AML-193 (cell line): ENCODE measurements at places on chromosomes 7 and 10.

DNA sequence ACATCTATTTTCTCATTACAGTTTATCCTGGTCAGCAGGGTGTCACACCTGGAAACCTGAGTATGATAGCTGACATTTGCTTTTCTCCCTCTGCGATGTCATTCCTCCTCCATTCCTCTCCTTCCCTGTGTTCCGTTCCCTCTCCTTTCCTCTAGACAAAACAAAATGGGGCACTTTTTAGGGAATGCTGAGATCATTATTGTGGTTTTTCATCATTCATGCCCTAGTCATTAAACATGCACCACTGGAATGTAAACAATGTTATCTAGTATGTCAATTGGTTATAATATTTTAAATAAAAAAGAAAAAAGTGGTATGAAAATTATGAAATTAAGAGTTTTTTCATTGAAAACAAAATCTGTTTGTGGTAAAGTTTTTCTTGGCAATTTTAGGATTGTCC, 132.6 kb downstream of the MAPK8 start:
- DNase-seq: no peak

GRCh38 chr7:52540041-52540440, 495.4 kb upstream of the POM121L12 start:
- DNase-seq: no peak

DNA sequence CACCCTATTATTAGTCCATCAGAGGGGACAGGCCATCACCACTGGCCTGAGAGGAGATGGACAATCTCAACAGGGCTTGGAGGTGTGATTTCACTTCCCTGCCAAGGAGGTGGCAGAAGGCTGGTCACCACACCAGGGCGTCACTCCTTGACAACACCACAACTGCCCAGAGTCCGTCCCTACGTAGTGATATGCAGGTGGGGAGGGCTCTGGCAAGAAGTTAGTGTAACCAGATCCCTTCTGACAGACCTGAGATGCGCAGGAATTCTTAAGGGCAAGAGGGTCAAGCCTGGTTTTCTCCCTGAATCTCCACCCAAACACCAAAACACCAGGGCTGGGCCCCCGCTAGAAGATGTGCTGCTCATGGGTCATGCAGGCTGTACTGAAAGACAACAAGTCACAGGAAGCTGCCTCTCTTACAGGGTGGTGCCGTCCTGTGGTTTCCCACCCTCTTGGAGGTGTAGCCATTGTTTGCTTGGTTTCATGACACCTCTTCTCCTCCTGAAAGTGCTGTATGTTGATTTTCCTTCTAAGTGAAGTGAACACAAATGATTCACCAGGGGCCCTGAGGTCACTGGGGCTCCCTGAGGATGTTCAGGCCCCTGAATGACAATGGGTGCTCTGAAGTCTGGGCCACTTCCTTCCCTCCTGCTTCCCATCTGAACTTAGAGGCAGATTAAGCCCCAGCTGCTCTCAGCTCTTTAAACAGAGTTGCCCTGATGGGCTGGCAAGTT, 27.1 kb downstream of the ATXN7L1 start:
- no peak for DNase-seq

DNA sequence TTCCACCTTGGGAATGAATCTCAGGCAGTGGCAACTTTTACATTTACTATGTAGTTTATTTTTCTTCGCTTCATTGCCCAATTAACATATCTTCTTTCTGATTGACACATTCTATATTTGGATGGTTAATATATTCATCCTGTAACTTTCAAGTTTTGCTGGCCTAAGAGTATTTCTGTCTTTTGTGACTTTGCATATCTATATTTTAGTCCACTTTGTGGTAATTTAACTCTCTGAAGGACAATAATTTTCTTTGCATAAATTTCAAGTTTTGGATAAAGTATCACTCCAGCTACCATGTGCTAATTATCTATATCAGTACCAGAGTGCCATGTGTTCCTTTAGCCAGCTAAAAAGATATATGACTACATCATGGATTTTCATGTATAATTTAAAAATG, 151.5 kb upstream of the KAT6B start:
- no peak for DNase-seq

DNA sequence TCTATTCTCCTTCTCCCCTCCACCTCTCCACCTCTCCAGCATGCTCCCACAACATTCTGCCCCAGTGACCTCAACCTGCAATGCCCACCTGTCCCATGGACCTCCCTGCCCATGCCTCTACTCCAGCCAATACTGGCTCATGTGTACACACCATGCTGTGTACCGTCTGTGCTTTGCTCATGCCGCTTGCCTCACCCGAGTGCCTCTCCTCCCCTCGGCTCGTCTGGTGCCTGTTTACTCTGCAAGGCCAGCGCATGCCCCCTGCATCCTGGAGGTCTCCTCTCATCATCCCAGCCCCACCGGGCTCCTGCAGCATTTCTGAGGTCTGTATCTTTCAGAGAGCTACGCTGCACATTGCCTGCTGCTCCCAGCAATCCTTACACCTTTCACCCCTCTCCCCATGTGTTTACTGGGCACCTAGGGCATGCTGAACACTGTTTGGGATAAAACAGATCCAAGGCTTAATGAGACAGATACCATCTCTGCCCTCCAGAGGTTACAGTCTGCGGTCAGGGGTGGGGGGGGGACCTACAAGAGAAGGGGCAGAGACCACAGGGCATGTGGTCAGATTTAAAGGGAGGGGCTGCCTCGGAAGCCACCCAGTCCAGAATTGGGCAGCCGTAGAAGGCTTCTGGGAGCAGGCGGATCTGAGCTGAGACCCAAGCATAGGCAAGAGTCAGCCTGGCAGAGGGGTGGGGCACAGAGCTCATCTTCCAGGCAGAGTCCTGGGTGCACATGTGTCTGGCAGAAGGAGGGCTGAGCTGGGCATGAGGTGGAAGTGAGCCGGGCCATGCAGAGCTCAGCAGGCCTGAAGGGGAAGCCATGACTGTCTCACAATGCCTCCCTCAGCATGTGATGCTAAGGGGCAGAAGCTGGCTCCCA, 29.6 kb upstream of the PSAP start:
- no peak for DNase-seq

- no peak for DNase-seq
Observed at GRCh38 chr10:104216631-104217030, 15.5 kb downstream of the CFAP43 start.

GRCh38 chr10:112374724-112375541, 1.0 kb downstream of the ACSL5 start:
- DNase-seq: peak; percentile 61

DNA sequence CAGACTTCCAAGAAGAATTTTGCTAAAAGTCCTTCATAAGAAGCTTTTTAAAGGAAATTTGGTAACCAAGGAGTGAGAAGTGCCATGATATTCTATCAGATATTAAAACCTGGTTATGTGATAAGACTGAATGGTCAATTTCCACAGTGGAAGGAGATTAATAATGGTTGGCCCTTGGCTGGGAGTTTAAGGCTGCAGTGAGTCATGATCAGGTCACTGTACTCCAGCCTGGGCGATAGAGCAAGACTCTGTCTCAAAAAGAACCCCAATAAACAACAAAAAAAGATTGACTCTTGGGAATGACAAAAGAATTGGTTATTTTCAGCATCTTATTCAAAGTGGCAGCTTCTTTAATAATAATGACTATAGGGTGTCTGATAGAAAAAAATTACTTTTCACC, 37.2 kb downstream of the EXOC4 start:
- DNase-seq: no peak

- DNase-seq: no peak
Observed at GRCh38 chr7:13257661-13258060, 570.2 kb downstream of the ARL4A start.

DNA sequence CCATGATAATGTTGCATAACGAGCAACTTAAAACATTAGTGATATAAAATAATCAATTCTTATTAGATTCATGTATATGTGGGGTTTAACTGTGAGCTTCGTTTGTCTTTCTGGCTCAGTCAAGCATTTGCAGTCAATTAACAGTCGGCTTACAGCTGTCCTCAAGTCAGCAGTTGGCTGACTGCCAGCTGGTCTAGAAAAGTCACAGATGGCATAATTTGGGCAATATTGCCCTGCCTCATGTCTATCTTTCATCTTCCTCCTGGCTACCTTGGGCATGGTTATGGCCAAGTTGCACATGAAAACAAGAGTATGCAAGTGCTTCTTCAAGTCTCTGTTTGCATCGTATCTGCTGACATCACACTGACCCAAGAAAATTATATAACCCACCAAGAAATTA, 186.1 kb upstream of the ZWINT start:
- DNase-seq: no peak

DNA sequence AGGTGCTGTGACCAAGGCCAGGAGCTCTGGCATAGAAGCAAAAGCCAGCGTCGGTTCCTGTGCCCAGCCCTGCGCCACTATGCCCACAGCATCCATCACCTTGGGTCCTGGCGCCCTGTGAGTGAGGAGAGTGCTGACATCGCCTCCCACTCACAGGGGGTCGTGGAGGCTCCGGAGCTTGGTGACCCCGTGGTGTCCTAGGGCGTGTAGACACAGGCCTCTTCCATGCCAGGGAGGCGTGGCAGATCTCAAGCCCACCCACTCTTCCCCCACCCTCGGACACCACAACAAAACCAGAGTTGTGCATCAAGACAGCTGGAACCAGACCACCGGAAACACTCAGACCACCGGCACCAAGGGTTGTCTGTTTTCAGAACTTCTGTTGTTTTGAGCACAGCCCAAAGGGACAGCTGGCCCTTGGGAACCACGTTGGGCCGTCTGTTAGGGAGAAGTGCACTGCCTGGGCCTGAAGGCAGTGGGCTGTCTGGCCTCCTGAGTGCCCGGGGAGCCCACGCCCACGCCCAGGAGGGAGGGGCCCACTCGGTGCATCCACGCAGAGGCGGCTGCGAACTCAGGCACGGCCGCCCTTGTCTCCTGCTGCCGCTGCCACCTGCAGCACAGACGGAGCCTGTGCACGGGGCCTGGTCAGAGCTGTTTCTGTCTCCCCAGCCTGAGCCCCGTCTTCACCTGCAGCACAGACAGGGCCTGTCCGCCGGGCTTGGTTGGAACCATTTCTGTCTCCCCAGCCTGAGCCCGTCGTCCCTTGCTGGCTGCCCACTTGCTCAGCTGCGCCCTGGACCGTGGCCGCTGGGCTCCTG, 106.3 kb downstream of the INPP5A start:
- DNase-seq: no peak

- no peak for DNase-seq
Observed at GRCh38 chr10:90308223-90308622, 549.6 kb downstream of the HTR7 start.

GRCh38 chr7:79452495-79453265, 787 bp downstream of the MAGI2 start:
- DNase-seq: no peak
